ENCODE measurements at places on chromosomes 13 and 19.

DNA sequence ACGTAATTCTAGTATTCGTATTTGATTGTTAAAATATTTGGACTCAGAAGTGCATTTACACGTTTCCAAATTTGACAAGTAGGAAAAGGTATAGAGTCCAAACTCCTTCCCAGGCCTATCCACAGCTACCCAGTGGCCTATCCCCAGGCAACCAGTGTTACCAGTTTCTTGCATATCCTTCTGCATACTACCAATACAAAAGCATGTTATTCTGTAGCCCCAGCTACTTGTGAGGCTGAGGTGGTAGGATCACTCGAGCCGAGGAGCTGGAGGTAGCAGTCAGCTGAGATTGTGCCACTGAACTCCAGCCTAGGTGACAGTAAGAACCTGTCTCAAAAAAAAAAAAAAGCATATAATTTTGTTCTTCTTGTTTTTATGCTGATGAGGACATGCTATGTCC lies 67.1 kb downstream of the LRCH1 start:
- DNase-seq = no peak

- no peak for DNase-seq
Measured at GRCh38 chr19:35344511-35345031, 3.1 kb upstream of the FFAR1 start.

GRCh38 chr19:17334414-17335409 lies at the start of gene ANO8:
ANO8 (minus strand) TSS chr19:17334855; CDS start chr19:17334670, 185 bp downstream.
- peak; percentile 99 for DNase-seq

- DNase-seq = no peak
Measured at GRCh38 chr13:24074678-24075077, 85.8 kb upstream of the SPATA13 start.

DNA sequence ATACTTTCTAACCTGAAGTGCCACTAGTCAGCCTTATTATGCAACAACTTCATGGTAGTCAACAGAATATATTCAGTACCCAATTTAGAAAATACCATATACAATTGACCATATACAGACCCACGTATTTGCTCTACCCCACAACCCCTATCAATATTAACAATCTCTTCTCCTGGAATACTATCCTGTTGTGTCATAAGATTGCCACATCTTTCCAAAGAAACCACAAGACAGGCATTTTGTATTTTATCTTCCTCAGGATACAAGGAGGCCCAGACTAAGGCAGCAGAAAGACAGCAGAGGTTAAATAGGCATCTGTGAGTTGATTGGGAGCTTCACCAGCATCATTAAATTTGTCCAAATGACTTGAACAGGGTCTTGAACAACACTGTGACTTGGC lies 4.5 kb downstream of the SPART start:
- no peak for DNase-seq

GRCh38 chr13:30255696-30256095 lies 51.7 kb downstream of the KATNAL1 start:
- DNase-seq = no peak

DNA sequence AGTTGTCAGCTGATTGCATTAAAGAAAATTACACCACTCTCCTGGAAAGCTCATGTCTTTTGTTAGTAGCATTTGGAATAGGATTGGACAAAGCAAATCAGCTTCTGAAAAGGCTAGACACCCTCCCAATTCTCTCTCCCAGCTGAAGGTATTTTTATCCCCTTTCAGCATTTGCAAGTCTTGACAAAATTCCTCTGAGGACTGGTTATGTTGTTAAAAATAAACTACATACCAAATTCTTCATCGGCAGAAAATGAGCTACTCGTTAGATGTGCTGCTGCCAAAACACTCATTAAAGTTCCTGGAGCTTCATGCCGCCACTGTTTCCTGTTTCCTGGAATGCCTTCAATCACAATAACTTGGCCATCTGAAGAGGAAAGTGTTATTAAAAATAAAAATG lies 37.1 kb downstream of the UTP14C start:
- no peak for DNase-seq

GRCh38 chr13:41756198-41756880 lies 204.6 kb downstream of the VWA8 start:
- DNase-seq = no peak

DNA sequence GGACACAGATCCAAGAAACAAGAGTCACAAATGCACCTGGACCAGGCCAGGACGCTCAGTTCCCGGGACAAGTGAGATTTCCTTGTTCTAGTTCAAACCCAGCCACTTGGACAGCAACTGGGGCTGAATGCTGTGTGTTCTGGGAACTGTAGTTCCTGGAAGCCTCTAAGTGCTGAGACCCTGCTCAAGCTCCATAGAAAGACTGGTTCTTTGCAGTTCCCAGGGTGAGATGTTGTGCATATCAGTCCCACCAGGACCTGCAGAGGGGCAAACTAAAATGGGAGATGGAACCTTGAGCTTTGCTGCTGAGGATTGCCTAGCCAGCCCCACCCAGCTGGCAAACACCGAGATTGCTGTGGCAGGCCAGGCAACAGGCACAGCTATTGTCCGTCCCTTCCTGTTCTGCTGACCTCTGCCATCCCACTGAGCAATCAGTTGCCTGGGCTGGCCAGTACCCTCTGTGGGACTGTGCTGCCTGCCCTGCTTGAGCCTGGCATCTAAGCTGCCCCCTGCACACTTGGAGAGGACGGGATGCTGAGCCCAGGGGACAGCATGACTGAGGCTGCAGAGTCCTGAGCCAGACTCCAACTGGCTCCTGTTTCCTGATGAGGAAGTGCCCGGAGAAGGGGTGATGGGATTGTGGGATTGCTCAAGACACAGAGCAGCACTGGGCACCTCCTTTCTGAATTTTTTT lies 1.4 kb upstream of the GIPC1 start:
- no peak for DNase-seq

DNA sequence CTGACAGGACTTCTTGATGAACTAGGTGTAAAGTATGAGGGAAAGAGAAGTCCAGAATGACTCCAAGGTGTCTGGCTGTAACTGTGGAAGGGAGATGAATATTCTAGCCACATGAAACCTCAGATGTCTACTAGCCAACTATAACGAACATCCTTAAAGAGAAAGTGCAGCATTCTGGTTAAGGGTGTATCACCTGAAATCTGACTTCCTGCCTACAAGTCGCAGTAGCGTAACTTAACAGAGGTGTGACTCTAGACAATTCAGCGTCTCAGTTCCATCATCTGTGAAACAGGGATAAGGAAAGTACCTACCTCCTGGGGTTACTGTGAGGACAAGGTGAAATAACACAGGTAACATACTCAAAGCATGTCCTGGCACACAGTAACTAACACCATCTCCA lies 145.7 kb upstream of the FBXL3 start:
- DNase-seq = no peak

- DNase-seq = peak; percentile 97
Measured at GRCh38 chr13:51452361-51453206, at the start of gene INTS6. INTS6 (minus strand) TSS chr13:51453036; CDS start chr13:51452525, 511 bp downstream.

DNA sequence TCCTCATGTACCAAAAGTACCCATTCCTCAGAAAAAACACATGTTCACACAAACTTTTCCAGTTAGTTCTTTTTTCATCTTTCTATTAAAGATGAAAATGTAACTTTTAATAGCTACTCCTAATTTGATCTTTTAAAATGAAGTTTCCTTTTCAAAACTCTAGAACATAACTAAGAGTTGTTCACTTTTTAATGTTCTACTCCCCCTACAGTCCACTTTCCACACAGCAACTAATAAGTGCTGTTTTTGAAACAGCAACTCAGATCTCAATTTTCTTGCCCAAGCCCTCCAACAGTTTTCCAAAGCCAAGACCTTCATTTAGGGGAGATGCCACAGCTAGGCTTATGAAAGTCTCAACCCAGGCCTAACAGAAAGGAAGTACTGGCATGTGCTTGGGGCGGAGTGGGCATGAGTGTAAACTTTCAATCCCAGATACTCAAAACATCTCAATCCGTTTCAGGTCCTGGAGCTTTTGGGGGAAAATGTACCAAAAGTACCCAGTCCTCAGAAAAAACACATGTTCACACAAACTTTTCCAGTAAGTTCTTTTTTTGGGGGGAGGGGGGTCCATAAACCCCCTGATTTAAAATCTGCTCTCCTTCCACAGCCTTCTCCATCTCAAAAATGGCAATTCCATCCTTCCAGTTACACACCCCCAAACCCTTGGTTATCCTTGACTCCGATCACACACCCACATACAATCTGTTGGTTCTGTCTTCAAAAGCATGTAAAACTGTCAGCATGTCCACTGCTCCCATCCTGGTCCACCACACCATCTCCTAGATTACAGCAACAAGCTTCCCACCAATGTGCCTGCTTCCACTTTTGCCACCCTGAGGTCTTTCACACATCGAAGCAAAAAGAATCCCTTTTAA lies 2.0 kb downstream of the FBL start:
- no peak for DNase-seq

DNA sequence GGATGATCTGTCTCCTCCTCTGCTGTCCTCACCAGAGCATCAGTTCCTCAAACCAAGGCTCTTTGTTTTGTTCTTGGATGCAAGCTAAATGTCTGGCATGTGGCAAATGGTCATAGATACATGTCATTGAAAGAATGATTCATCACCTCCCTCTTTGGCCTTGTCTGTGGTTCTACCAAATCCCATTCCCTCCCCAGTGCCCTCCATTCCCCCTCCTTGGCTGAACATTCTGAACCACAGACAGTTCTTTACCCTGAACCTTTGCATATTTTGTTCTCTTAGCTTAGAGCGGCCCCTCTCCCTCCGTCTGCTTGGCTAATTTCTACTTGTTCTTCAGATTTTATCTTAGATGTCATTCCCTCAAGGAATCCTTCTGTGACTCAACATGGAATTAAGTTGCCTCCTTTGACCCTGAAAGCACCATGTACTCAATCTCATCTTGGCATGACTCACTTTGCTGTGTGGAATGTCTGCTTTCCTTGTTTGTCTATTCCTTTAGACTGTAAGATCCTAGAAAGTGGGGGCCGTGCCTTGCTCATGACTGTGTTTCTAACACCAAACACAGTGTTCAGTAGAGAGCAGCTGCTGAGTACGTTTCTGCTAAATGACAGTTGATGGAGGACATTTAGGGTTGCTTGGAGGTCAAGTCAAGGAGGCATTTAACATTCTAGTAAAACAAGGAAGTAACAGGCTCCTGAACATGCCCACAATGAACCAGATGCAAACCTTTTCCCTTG lies 8.1 kb downstream of the ALOX5AP start:
- DNase-seq = peak; percentile 83

- DNase-seq = no peak
Measured at GRCh38 chr13:33571618-33572017, 246.3 kb upstream of the RFC3 start.

DNA sequence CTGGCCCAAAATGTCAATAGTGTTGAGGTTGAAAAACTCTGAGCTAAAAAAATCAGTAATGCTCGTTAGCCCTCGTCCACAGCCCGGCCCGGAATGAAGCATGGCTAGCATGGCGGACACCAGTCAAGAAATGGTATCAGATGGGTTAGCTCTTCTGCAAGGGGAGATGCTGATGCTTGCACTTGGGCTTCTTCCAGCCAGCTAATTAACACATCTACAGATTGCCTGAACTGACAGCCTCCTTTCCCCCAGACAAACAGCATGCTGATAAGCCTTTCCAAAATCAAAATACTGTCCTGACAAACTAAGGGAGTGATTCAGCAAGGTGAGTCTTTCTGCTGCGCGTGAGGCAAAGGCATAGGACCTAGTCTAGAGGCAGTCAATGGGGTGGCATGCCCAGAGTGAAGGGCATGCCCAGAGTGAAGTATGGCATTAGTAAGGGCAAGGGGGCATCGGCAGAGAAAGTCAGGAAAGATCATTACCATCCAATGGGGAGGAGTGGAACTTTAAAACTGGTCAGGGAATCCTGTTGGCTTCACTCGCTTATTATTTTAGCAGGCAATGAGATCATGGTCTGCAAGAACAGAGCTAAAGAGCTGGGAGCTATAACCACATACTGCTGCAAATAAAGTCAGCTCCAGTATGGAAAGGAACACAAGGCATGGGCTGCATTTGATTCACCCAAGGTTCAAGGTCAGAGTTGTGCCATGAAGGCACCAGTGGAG lies 30.2 kb upstream of the UBE2L5 start:
- no peak for DNase-seq

DNA sequence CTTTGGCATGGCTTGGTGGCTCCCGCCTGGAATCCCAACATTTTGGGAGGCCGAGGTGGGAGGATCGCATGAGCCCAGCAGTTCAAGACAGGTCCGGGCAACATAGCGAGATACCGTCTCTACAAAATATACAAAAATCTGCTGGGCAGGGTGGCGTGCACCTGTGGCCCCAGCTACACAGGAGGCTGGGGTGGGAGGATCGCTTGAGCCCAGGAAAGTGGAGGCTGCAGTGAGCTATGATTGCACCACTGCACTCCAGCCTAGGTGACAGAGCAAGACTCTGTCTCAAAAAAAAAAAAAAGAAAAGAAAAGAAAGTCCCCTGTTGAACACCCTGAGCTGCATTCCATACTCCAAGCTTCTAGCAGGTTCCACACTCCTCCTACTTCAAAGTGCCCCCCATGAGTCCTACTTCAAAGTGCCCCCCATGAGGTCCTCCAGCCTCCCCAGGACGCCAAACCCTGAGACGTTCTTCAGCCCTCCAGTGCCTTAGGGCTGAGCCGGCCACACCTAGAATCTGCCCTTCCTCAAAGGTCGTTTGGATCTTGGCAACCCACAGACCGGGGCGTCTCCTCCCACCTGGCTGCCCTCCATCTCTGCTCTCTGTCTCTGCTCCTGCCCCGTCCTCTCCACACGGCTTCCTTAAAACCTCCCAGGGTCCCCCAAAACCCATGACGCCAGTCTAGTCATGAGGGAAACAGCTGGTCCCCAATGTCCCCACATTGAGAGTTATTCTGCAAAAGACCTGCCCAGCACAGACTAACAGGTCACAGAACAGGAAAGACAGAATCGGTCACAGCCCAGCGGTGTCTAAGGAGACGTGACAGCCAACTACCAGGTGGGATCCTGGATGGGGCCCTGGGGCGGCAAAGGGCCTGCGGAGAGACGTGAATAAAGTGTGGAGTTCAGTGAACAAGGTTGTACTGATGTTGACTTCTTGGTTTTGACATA lies 4.8 kb downstream of the TJP3 start:
- no peak for DNase-seq

GRCh38 chr19:4445963-4446703 lies 11.5 kb downstream of the UBXN6 start:
- DNase-seq = no peak

DNA sequence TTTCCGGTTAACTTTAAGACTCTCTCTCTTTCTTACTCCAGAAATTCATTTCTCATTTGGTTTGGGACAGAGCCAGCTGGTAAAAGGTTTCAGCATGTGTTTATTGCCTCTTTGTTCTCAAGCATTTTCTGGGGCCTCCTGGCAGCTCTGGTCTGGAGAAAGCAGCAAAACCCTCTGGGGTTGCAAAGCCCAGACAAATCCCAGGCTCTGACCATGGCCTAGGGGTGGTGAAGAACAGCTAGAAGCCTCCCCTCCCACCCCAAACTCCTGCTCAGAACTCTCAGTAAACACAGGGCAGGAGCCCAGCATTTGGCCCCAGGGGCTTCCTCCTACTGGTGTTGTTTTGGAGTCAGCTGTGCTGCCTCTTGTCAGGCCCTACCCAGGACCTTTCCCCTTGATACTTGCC lies 124.2 kb upstream of the SERP2 start:
- DNase-seq = no peak

GRCh38 chr13:23899555-23899954 lies 2.3 kb upstream of the C1QTNF9B start:
- no peak for DNase-seq

All from epithelial cell of prostate (primary cell).